ENCODE measurements at places on chromosomes 4 and X. TPM values are rescaled to one million over a fixed set of nuclear protein-coding genes. Genes with fewer than 3 reads are reported as not detected.

DNA sequence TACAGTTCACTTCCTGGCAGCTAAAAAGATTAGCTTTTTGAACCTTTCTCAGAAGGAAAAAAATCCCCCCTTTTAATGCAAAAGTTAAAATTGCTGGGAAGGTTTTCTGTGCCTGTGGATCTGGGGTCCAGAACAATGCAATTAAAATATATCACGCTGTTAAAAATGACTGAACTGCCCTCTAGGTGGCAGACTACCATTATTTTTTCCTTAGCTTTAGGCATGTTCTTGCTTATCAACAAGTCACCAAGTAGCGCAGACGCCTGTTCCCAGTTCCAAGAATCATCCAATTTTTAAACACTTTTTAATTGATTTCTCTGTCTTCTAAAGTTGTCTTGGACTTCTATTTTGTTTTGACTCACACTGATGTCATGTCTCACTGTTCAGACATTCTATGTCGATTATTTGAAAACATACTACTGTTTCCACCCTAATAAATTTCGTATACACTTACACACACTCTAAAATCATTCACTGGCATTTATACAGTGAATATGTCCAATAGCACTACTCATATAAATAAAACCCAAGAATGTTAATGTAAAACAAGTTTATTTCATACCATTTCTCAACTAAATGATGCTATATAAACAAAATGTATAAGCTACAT lies 661.6 kb downstream of the RAPGEF2 start:
- no peak for DNase-seq

GRCh38 chrX:42127563-42127962 lies 204.2 kb upstream of the CASK start:
- no peak for DNase-seq

DNA sequence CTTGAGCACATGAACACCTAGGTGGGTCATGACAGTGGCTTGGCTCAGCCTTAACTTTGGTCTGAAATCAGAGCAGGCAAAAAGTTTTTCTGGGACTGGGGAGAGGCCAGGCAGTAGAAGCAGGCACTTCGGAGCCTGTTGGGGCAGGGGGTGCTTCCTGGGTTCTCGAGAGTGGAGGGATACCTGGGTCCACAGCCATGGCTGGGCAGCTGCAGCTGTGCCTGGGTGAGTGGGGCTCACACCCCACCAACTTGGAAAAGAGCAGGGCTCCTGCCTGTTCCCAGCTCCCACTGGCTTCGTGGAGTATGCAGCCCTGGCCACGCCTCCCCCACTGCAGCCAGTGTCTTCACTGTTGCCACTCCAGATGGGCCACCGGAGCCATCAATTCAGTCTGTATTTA lies 56.4 kb upstream of the NUDT6 start:
- DNase-seq: no peak

GRCh38 chrX:78725287-78725686 lies 22.2 kb upstream of the LPAR4 start:
- no peak for DNase-seq

DNA sequence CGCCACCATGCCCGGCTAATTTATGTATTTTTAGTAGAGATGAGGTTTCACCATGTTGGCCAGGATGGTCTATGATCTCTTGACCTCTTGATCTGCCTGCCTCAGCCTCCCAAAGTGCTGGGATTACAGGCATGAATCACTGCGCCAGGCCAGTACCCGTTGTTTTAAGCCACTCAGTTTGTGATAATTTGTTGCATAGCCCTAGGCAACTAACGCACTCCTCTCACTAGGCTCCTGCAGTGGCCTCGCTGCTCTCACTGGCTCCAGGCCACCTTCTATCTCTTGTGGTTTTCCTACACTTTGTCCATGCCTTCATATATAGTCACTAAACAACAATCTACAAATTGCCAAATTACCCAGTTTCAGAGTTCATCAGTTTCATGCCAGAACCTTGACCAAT lies 58.1 kb downstream of the DCHS2 start:
- DNase-seq: no peak

GRCh38 chr4:102344954-102345794 lies at the start of gene SLC39A8:
Gene SLC39A8 (minus strand): TSS chr4:102345482. CDS start chr4:102344662, 820 bp downstream.
- DNase-seq: peak; percentile 95

FGFR3 gene
- total RNA-seq: 0.67 TPM

ASMT gene
- not detected for total RNA-seq

COX7B2 gene
- total RNA-seq: not detected

CENPE gene
- 0.67 TPM for total RNA-seq

GAGE1 gene
- not detected for total RNA-seq

TLR3 gene
- total RNA-seq: 2.1 TPM
